ENCODE measurements at places on chromosomes 1 and 21.
A peak's percentile ranks its signal among the peaks of the same experiment; 100 is the strongest.

DNA sequence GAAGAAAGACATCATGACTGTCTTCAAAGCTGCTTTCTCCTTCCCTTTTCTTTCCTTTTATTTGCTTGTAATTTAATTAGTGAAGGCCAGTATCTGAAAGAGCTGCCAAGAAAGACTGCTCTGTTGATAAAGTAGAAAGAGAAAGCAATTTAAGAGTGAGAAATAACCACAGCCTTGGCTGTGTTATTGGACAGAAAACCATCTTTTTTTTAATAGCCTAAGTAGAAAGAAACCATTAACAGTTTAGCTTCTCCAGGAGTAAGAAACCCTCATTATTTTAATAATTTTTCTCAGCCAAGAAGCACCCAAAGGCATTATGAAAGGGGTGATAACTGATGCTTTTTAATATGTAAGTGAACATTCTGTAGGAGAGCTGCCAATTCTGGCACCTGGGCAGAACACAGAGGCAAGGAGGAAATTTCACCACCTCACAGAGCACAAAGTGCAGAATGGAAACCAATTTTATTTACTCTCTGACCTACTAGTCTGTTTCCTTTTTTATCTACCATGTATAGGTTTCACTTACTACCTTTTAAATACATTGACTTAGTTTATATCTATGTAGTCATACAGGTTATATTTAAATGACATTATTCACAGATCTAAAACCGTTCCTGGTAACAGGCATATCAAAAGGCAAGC is 703.2 kb downstream of the MRPL39 start:
- DNase-seq, result no peak

DNA sequence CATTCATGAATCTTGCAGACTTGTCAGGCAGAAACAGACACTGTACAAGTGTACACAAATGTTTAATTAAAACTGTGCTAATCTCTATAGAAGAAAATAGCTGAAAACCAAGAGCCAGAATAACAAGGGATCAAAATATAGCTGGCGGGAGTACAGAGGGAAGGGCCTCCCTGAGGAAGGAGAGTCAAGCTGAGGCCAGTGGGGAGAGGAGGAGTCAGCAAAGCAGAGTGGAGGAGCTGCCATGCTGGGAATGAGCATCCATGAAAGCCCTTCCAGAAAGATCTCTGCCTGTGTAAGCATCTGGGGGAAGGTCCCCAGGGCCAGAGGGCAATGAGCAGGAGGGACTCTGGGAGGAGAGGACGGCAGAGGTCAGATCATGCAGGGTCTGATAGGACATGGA is 15.1 kb downstream of the SLAMF8 start:
- peak; percentile 17 for DNase-seq

- no peak for DNase-seq
Observed at GRCh38 chr1:226982451-226983177, 42.5 kb downstream of the COQ8A start.

- no peak for DNase-seq
Observed at GRCh38 chr1:907611-908451, 15.9 kb upstream of the SAMD11 start.

DNA sequence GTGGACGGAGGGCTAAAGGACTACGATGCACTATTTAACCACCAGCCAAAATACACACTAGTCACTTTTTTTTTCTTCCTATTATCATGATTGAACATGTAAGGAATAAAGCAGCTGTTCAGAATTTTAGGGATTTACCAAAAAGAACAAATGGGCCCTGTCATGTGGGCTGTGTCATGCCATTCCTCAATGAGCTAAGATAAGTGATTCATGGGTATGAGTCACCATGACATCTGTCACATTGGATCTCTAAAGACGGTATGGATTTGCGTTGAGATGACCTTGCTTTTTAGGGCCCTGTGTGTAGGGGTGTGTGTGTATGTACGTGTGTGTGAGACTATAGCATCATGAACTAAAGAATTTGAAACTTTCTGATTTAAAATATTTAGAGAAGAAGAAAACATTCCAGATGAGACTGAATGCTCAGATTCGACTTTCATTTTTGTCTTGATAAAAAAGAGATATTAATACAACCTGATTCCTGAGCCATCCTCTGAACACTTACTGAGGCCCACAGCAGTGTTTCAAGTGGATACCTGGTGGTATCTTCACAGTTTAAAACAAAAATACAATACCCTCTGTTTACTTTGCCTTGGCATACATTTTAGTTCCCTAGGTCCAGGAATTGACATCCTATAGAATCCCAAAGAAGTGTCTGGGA is 246.1 kb upstream of the DUSP10 start:
- DNase-seq, result no peak

- no peak for DNase-seq
Observed at GRCh38 chr21:40162075-40162474, 294.8 kb downstream of the PCP4 start.

- no peak for DNase-seq
Observed at GRCh38 chr1:201764166-201764565, 64.8 kb upstream of the IPO9 start.

DNA sequence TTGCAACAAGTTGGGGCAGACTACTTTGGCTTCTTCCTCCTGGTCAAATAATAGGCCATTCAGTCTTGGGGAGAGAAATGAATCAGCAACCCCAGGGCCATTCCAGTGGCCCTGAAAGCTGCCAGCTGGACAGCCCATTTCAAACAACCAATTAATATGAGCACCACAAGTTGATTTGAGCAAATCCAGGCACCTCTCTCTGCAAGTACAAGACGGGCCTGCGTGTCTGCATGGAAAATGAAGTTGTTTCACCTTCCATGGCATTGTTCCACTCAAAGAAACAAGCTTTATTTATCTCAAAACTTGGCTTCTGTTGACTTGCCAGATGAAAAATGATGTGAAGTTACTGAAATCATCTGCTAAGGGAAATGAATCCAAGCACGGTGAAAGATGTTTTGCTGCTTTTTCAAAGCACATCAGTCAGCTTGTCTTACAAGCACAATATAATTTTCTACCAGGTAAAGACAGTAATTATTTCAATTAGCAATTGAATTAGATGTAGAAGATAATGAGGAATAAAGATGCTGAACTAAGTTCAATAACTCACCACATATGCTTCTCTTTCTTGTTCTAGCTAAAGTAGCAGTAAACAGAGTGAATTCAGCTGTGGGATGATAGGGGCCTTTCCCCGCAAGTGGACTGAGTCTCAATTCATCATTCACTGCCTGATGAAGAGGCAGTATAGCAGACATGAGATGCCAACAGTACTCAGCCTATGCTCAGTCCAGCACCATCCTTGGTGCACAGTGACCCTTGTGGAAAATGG is 95.2 kb upstream of the SSX2IP start:
- DNase-seq, result no peak

- peak; percentile 46 for DNase-seq
Observed at GRCh38 chr1:207698822-207699483, 52.9 kb upstream of the CD46 start.

DNA sequence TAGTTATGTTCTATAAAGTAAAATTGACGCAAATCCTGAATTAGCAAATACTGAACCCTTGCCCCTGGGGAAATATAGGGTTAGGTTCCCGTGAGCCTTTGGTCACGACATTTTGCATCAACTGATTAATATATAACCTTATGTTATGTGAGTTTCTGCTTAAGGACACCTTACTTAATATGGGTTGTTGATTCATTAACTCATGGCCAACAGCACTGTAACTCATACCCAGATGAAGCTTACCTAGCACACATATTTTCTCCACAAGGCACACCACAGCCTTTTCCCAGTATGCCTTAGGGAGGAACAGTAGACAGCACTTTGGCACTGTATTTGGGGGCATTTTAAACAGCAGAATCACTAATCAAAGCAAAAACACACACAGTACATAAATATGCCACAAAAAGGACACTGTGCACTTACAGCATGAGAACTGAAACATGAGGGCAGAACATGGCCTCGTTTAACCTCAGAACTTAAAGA is 15.1 kb downstream of the INAVA start:
- no peak for DNase-seq

DNA sequence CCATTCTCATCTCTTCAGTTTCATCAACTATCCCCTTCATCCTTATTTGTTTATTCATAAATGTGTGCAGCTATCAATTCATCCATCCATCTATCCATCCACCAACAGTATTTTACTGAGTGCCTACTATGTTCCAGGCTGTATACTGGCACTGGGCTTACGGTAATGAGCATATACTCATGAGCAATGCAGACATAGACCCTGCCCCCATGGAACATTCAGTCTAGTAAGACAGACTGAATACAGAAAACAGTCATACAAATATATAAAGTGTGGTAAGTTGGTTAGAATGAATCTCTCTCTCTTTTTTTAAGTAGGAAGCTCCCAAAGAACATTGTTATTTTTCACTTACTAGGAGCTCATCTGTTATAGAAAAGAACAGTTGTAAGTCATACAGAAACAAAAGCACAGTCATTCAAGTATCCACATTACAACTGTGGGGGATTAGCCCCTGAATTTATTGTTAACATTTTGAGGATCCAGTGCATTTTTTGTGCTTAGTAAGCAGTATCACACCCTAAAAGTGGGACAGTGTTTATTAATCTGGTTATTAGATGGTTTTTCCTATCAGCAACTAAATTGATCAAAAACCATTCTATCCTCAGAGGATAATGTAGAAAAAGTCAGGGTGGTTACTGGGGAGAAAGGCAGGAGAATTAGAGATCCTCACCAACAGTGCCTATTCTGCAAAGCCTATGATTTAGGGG is 3.6 kb downstream of the SLC16A4 start:
- DNase-seq, result no peak
